ENCODE measurements at places on chromosomes 3 and 15.

DNA sequence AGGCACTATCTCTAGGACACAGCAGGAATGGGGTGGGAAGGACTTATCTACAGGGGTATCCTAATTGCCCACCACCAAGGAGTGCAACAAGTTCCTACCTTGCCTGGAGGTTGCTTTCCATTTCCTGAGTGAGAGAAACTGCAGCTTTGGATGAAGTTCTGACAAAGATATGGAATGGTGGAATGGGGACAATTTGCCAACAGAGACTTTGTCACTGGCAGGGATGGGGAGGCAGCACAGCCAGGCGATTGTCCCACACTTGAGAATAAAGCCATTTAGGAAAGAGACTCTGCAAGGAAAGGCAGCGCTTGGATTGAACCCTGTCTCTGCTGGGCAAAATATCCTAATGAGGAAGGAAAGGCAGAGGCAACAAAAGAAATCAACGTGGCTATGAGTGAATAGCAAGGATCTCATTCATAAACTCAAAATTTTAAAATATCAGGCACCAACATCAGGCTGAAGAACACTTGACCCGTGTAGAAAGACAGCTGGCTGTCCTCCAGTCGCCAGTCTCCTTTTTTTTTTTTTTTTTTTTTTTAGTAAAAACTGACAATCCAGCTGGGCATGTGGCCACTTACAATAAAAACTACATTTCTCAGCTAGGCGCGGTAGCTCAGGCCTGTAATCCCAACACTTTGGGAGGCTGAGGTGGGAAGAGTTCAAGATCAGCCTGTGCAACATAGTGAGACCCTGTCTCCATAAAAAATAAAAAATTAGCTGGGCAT is 31.6 kb upstream of the PDE8A start:
- no peak for DNase-seq

GRCh38 chr3:178482981-178483380 is 53.3 kb upstream of the KCNMB2 start:
- no peak for DNase-seq

DNA sequence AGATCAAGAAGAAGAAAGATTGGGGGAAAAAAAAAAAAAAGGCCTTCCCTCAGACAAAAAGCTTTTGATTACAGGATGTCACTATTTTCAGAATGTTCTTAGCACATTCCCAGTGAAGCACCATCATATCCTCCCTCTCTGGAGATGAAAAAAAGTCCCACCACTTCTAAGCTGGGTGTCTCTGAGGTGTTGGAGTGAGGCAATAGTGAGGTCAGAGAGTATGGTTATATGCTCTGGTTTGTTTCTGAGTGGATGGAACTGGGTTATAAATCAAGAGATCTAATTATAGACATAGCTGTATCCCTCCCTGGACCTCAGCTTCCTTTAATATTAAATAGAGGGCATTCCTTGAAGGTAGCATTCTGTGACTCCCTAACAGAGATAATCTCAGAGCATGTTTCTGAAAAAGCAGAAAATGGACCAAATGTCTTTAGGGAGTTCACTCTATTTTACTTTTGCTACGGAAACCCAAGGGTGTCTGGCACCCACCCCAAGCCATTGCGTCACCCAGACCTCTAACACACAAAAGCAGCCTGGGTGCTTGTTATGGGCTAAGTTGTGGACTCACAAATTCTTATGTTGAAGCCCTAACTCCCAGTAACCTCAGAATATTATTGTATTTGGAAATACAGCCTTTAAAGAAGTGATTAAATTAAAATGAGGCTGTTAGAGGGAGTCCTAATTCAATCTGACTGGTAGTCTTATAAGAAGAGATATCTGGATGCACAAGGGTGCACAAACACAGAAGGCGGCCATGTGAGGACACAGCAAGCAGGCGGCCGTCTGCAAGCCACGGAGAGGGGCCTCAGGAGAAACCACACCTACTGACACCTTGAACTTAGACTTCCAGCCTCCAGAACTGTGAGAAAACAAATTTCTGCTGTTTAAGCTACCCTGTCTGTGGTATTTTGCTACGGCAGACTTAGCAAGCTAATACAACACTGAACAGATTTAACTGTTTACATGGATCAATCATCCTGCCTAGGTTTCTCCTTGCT is 81.5 kb downstream of the MB21D2 start:
- DNase-seq = no peak

GRCh38 chr3:188234132-188234531 is 80.2 kb downstream of the LPP start:
- DNase-seq = no peak

DNA sequence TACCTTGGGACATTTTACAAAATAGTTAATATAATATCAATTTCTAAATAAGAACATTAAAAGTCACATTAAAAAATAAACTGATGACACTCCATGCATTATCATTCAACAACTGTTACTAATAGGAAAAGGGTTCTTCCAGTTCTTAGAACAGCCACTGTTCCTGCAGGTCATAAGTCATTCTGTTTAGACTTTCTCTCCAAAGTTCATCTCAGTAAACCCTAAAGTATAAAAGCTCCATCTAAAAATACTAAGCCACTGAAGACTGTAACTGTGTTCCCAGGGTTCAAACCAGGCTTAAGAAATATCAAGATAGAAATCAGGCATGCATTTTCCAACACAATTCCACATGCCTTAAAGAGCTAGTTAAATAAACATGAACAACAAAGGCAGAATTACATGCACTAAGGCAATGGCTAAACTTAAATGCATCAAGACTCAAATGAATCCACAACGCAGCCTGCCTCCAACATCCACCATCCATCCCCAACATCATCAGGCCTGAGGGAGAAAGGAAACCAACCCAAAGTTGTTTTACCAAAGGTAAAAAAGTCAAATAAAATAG is 46.2 kb downstream of the DMXL2 start:
- DNase-seq = no peak
